ENCODE measurements at places on chromosomes 16 and 17.

- DNase-seq, result no peak
These were observed 10.1 kb downstream of the TBC1D24 start for GRCh38 chr16:2484898-2485508.

- DNase-seq, result peak; percentile 30
These were observed 11.0 kb downstream of the CHMP6 start for GRCh38 chr17:81002409-81003361.

- DNase-seq, result no peak
These were observed 1.2 kb downstream of the NXN start for GRCh38 chr17:978103-979093.

DNA sequence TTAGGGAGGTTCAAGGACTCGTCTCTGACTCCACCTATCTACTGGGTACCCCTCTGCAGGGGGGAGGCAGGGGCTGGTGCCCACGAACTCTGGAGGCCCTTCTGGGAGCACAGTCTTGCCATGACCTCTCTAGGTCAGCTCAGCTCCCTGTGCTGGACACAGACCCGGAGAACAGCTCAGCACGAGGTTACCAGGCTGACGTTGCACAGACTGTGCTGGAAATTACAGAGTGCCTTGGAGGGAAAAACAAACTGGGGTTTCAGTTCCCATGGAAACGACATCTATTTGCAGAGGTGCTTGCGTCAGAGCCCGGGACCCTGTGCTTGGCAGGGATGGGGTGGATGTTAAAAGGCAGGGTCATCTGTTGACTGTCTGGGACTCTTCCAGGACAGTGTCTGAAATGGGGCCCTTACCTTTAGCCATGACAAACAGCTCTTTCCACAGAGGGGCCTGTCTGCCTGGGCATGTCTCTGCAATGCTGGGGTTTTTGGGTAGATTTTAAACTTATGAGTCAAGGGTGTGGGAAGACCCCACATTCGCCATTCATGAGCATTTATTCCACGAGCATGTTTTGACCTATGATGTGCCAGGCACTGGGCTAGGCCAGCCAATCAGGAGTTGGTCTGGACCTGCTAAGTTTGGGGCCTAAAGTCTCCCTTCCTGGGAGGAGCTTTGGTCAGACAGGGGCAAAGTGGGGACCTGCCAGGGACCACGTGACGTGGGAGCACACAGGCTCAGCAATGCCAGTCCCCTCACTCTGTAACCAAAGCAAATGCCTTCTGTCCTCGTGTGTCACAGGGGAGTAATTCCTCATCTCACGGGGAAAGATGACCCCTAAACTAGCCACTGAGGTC is 22.5 kb downstream of the CCR7 start:
- no peak for DNase-seq

DNA sequence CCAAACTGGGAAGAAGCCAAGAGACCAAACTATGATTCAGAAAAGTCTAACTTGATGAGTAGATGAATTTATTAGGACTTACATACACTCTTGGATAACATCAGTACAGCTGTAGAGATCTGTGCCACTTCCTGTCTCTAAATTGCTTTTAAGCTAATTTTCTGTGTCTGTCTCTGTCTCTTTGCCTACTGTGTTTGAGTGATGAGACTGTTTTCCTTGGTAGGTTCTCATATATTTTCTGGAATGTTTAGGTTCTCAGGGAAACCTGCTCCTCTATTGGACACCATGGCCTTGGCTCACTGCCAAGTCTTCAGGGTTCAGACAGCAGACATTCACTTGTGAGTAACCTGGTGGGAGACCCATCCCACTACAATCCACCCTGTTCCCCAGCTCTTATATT is 103.5 kb upstream of the KIF2B start:
- no peak for DNase-seq

GRCh38 chr17:77963441-77963840 is 4.9 kb downstream of the TNRC6C start:
- peak; percentile 71 for DNase-seq

GRCh38 chr16:80341263-80341662 is 199.5 kb upstream of the DYNLRB2 start:
- DNase-seq, result no peak

DNA sequence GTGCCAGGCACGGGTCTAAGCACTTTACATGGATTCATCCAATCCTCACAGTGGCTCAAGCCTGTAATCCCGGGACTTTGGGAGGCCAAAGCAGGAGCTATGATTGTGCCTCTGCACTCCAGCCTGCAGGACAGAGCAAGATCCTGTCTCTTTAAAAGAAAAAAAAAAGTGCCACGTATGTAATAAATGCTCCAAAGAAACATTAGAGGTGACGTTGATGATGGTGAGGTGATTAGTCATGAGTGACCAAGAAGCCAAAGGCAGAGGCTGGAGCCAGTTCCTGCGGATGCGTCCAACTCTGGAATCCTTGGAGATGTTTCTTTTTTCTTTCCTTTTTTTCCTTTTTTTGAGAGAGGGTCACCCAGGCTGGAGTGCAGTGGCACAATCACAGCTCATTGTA is 59.4 kb upstream of the SIAH1 start:
- DNase-seq, result no peak

DNA sequence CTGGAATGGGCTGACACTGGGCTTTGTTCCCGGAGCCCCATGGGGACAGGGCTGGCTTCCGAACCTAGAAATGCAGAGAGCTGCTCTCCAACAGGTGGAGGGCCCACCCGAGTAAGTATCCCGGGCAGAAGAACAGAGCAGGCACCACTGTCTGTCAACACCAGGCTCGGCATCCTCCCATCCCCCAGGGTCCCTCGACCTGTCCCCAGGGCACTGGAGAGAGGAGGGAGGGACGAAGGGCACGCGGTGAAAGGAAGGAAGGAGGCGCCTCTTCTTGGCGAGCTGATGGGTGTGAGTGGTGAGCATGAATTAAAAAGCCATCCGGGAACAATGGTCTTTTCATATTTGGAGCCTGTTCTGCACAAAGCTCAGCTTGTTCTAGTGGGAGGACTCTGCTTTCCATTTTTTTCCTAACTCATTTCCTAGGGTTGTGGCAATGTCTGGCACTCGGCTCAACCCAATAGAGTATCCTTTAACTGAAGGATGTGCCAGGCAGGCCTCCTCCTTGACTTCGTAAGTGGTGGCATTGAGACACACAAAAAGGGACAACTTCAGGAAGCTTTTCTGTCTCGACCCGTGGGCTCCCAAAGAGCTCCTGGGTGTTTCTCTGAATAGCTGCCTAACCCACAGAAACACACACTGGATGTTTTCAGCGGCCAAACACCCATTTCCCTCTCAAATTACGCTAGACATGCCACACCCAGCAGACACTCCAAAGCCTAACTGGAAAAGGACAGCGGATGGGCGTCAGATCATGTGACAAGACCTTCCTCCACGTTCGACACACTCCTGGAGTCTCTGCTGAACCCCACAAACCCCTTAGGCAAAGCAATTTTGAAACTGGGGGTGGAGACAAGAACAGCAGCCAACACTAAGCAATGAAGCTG is 47.7 kb downstream of the ZFHX3 start:
- DNase-seq, result no peak

GRCh38 chr16:13542284-13542683 is 377.7 kb upstream of the ERCC4 start:
- DNase-seq, result no peak

DNA sequence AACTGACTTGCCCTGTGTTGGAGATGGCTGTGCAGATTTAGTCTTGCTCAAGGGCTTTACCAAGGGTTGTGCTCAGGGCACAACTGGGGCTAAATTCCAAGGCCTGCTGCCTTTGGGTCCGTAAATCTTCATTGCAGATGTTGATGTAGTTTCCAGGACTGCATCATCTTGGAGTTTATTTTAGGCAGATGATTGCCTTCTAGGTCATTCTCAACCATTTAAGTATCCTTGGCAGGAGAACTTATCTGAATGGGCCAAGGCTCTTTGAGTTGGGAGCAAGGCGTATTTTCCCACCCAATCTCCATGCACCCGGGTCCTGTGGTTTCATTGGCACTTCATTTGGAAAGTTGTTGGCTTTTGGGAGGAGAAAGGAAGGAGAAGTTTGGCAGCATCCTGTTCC is 200.3 kb downstream of the MSI2 start:
- DNase-seq, result no peak

GRCh38 chr17:28940142-28940541 is 11.2 kb downstream of the PHF12 start:
- no peak for DNase-seq

GRCh38 chr17:7396147-7396546 is 1.8 kb upstream of the PLSCR3 start:
- no peak for DNase-seq

GRCh38 chr17:13420878-13421277 is 180.9 kb downstream of the HS3ST3A1 start:
- DNase-seq, result no peak

DNA sequence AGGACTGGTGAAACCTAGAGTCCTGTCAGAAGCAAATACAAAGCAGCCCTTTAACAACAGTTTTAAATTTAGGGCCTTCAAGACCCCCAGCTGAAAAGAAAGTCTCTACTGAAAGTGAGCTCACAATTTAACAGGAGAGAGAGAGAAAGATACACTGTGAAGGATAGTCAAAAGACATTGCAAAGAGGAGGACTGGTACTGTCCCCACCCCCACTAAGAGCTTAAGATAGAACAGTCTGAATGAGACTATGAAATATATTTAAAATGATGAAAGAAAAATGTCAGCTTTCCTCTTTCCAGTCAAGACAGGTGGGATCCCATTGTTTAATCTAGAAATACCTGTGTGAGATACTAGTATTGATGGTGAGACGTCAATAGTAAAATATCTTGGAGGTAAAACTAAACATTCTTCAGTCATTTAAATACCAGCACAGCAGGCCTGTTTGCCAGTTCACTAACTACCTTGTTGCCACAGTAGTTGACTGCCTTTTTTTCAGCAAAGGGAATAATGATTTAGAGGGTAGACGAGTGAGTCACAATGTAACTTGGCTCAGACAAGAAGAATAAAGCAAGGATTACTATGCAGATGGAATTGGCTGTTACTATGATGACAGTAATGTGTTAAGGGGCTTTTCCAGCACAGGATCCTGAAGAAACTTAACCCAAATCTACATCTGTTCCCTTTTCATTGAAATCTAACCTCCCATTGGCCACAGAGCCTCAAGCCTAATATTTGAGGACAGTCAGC is 47.2 kb upstream of the RASL10B start:
- DNase-seq, result no peak

DNA sequence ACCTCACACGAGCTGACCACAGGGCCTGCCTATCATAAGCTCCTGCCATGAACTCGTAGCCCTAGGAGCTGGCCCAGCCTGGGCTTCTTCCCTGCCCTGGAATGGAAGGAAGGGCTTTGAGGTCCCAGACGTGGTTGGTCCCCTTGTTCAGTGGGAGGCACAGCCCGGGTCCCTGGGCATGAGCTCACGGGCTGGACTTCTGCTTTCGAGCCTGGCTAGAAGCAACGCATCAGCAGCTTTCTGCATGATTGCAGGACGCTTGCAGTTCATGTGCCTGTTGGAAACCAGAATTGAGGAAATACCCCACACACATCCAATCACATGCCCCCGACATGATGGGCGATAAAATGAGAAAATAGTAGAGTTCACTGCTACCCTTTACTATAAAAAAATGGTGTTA is 293.3 kb downstream of the MAF start:
- no peak for DNase-seq

DNA sequence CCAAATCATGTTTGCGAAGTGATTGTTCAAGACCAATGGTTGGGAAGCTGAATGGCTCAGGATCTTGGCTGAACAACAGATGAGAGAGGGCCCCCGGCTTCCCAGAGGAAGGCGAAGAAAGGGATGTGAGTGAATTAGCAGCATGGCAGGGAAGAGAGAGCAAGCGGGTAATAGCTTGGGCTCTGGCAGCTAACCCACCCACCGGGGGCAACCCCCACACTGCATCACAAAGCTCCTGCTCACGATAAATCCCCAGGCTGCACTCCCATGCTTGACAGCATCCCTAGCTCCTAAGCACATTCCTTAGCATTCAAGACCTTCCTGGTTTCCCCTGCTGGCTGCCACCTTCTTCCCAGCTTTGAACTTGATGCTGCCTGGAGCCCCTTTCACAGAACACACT is 26.2 kb upstream of the EMP2 start:
- no peak for DNase-seq

DNA sequence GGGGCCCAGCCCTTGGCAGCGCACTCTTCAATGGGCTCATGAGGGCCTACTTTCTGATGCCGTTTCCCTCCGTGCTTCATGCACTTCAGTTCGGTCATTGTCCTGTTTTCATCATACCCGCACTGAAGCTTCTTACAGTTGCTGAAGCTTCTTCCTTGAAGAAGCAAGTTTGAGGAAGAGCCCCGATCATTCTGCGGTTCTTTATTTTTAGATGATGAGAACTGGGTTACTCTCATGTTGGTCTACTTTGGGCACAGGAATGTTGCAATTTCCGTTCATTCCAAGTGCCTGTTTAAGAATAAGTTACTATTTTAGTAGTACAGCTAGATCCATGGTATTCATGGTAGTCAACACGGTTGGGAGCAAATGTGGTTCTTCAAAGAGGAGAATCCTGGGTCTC is 587.7 kb upstream of the HSBP1 start:
- no peak for DNase-seq

DNA sequence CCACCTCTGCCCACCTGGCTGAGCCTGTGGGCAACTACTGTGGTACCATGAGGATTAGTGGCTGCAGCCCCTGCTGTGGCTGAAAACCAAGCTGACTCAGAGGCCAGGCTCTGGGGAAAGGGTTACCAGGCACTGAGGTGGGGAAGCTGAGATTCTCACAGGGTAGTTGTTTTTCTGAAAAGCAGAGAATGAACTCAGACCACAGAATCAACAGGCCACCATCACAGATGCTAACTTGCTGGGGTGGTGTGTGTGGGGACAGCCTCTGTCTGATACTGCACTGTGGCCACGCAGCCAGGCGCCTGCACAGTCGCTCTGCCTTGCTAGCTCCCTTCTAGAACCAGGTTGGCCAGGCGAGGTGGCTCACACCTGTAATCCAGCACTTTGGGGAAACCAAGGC is 28.8 kb downstream of the NPLOC4 start:
- no peak for DNase-seq

DNA sequence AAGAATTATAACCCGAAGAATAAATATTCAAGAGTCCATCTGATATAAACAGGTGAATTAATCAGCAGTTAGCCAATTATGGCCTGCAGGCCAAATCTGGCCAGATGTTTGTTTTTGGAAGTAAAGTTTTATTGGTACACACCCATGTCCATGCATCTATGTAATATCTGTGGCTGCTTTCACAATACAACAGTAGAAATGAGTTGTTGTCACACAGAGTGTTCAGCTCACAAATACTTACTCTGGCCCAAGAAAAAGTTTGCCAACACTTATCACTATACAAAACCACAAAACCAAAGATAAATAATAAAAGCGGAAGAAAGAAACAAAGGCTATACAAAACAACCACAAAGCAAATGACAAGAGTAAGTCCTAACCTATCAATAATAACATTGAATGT is 109.4 kb downstream of the CDYL2 start:
- DNase-seq, result no peak

- no peak for DNase-seq
These were observed 121.6 kb downstream of the PMP22 start for GRCh38 chr17:15143524-15143923.

Measured in NCI-H2171 treated with DMSO at 0.1 percent for 48 hours (cell line).